ENCODE measurements at places on chromosomes 7 and 10.

DNA sequence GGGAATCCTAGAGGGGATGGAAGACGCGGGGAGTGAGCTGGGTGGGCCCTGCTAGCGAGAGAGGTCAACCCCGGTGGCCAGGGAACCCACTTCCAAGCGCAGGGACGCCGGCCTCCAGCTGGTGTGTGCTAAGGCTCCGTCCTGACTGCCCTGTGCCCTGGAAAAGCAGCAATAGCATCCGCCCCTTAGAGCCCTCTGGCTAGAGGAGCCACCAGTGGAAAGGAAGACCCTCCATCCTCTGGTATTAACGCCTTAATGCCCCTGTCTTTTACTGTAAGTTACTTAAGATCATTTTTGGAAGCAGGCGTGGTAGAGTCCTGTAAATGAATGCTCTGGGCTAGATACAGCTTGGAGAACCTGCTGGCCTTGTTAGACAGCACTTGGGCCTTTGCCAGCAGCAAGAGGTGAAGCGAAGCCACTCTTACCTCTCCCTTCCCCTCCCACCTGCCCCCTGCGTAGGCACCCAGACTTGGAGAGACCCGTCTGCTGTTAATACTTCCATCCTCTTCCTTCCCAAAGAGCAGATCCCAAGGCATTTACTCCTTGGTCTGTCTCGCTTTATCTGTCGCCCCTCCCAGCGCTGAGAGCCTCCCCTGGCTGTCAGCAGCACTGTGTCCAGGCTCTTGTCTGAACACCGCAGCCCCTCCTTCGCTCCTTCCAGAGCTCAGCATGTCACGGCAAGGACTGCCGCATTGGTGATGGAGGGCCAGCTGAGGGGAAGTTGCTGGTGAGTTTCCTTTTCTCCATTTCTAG is 4.6 kb downstream of the REPIN1 start:
- no peak for DNase-seq

DNA sequence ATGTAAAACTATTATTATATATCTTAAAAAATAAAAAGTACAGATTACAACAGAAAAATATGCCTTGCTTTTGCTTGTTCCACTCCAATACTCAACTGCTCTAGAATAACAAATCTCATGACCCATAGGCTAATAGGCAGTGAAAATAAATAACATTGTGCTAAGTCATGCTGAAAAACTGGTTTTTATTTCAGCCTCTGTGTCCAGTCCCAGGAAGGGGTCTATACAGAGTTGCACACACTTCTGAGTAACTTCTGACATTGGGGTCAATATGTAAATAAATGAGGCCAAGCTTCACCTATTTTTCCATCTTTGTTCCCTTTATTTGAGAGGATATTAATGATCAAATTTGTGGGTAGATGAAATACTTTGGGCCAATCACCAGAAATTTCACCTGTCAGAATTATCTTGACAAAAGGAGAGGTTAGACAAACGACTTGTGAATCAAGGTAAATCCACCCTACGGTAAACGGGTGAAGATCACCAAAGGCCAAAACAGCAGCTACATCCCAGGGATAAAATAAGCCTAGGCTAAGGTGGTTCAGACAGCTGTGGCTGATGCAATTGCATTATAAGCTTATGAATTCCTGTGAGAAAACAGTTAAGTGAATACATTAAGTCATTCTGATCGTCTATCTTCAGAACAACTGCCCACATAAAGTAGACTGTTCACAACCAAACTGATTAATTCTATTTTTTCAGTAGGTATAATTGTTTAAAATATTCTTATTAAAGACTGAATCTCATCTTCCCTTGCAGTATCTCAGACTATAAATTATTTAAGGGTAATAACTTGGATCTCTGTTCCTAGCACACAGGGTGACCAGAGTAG is 87.5 kb downstream of the UBE2H start:
- DNase-seq = no peak

GRCh38 chr10:6119423-6119822 is 30.6 kb downstream of the RBM17 start:
- DNase-seq = no peak

GRCh38 chr10:87935290-87936141 is 72.1 kb downstream of the PTEN start:
- DNase-seq = no peak

GRCh38 chr7:3732395-3733005 is 431.4 kb downstream of the SDK1 start:
- DNase-seq = no peak

DNA sequence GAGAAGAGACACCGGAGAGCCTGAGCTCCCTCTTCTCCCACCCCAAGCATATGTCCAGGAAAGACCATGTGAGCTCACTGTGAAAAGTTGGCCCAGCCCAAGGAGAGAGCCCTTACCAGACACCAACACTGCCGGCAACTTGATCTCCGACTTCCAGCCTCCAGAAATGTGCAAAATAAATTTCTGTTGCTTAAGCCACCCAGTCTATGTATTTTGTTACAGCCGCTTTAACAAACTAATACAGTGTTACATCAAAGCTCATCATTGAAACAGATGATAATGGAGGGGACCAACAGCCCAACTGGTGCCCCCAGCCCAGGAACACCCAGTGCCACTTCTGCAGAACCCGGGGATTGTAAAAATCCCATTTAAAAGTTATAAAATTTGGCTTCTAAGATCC is 18.9 kb downstream of the RGR start:
- no peak for DNase-seq

- no peak for DNase-seq
Measured at GRCh38 chr10:95487994-95488393, 73.2 kb downstream of the SORBS1 start.

DNA sequence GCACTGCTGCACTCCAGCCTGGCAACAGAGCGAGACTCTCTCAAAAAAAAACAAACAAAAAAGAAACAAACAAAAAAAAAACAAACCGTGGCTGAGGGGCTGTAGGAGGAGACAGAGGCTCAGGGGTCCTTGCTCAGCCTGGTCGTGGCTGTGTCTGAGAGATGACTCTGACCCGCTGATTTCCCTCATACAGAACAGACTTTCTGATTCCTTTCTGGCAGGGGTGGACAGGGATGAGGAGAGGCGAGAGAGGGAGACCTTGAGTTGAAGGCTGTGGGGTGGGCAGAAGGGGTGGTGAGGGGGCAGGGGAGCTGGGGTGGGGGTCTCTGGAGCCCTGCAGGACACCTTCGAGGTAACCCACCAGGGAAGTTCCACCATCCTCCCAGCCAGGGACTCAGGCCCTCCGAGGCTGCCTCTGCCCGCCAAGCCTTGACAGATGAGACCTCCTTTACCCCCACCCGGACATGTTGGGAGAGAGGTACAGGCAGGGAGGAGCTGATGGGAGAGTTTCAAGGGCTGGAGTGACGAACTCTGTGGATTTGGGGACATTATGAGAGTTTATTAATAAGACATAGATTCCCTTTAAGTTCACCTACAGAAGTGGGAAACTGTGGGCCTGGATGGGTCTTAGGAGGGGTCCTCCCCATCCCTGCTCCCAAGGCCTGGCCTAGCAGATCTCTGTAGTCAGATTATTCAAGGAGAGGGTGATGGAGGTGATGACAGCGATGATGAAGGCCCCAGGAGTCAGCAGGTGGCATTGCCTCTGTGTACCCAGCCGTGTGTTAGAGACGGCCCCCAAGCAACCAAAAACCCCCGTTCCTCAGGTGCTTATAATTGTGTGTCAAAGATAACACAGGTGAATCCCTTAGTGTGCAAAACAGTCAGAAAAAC is 2.0 kb downstream of the MUC12 start:
- no peak for DNase-seq

DNA sequence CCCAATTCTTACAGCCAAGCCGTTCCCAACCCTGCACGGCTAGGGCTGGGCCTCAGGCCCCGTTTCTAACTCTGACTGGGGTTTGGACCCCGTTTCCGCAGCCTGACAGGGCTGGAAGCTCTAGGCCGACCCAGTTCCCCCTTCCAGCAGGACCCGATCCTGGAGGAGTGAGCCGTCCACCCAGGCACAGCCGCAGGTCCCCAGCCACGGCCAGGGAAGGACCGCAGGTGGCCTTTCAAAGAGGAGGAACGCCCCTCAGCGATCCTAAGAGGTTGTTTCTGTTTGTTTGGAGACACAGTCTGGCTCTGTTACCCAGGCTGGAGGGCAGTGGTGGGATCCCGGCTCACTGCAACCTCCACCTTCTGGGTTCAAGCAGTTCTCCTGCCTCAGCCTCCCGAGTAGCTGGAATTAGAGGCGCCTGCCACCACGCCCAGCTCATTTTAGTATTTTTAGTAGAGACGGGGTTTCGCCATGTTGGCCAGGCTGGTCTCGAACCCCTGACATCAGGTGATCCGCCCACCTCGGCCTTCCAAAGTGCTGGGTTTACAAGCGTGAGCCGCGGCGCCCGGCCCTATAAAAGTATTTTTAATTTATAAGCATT is 778 bp upstream of the GET4 start:
- no peak for DNase-seq

GRCh38 chr10:114393482-114393881 is 10.8 kb downstream of the AFAP1L2 start:
- DNase-seq = no peak

DNA sequence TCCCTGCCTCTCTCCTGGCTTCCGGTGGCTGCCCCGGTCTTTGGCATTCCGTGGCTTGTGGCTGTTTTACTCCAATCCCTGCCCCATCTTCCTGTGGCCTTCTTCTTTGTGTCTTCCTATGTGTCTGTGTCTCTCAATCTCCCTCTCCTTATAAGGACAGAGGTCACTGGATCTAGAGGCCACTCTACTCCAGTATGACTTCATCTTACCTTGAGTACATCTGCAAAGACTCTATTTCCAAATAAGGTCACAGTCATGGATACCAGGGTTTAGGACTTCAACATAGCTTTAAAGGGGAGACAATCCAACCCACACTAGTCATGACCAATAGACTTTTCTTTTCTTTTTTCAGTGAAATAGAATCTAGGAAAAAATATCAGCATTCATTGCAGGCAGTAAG is 153.3 kb upstream of the INSYN2A start:
- DNase-seq = no peak

- DNase-seq = no peak
Measured at GRCh38 chr10:132634241-132634946, 96.8 kb downstream of the INPP5A start.

DNA sequence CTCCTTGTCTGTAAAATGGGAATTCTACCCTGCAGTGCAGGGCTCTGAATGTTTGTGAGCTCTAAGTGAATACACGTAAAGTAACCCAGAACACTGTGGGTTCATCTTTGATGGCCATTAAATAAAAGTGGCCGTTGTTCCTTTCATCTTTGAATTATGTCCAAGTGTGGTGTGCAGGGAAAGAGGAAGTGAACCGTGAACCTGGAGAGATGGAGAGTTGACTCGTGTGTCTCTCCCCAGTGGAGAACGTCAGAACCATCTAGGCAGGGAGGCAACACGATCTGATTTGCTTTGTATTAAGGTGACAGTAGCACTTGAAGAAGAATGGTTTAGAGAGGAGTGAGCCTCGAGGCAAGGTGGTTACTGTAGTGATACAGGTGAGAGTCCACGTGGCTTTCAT is 93.5 kb upstream of the GJD4 start:
- no peak for DNase-seq

DNA sequence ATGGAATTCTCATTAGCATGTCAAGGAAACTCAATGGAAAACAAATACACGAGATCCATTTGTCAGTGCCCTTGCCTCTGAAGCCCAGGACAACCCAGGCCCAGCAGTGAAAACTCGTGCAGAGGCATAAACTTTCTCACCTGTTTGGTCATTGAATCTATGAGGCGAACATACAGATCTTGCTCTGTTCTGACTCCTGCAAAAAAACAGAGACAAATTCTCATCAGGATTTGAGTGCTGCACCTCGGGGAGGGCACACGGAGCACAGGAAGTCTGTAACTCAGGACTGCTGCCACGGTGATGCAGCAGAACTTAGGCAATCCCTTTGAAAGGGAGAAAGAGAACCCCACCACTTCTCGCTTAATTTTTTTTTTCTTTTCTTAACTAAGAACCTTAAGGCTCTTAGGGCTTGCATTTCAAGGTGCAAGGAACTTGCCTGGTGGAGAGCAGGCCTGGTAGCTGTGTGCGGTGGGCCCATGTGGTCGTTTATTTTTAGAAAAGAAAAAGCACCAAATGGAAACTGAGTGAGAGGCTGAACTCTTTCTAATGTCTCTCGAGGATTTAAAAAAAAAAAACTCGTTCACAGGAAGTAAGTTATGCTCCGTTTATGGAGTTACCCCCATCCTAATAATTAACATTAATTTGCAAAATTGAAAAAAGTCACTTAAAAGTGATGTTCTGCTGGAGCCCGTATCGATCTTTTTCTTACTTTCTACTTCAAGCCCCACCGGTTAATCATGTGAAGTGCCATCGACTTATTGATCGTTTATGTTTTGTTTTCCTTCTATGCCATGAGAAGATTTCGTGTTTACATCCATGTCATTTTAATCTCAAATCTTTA is 1.8 kb downstream of the EBF3 start:
- DNase-seq = no peak

DNA sequence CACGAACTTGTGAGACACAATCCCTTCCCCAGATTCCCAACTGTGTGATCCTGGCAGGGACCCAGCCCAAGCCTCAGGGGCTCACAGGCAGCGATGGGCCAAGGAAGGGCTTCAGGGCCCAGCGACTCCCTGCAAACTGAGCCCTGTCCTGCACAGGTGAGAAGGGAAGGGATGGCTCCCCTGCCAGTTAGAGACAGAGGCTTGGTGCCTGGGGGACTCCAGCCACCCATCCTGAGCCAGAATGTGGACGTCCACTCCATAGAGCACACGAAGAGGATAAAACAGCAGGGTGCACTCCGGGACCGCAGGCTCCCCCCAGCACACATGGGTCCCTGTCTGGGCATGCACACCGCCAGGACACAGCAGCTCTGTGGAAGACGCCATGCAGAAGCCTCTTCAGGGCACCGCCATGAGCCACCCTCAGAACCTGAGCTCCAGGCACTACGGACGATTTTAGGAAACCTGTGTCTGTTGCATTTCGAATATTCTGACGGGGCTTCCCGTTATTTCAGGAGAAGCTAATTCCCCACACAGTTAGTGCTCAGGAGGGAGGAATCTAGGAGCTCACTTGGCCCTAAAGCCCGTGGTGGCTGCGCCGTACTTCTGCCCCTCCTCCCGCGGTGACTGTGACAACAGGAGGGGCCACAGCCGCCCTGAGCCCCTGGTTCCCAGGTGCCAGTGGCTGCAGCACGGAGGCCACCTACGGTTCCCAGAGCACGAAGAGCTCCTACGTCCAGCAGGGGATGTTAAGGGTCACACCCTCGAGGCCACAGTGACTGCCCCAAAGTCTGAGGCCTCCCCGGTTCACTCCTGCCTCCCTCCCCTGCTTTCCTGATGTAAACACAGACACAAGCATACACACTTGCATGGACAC is 326.0 kb downstream of the PTPRN2 start:
- DNase-seq = no peak

DNA sequence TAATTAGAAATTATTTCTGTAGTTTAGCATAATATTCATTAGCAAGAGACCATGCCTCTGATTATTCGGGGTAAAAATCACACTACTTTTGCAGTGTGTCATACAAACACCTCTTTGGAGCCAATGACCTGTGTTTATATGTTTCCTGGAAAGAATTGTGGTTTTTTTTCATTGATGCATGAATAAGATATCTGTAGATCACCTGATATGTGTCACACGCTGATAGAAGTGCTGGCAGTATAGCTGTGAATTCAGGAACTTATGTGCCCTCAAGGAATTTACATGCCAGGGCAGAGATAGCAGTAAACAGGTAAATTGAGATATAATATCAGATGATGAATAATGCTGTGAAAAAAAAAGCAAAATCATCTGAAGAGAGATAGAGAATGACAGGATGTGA is 118.2 kb downstream of the VPS50 start:
- DNase-seq = no peak
